ENCODE measurements at places on chromosomes 12 and 14.

DNA sequence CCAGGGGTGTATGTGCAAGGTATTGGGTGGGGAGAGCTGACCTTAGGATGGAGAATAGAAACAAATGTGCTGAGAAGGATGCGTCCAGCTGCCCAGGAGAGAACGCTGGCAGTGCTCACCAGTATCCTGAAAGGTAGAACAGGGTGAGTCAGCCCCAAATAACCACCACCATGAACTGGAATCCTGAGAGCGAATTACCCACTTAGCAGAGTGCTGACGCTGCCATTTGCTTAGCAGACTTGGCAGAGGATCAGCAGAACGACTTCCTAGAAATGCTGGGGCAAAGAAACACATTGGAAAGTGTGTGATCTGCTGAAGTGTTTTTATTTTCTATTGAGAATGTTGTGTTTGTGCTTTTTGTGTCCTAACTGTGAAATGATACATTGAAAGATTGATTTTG lies 213.6 kb downstream of the ADGRD1 start:
- DNase-seq = peak; percentile 55

- DNase-seq = no peak
Measured at GRCh38 chr14:36976571-36977023, 195.8 kb downstream of the SLC25A21 start.

DNA sequence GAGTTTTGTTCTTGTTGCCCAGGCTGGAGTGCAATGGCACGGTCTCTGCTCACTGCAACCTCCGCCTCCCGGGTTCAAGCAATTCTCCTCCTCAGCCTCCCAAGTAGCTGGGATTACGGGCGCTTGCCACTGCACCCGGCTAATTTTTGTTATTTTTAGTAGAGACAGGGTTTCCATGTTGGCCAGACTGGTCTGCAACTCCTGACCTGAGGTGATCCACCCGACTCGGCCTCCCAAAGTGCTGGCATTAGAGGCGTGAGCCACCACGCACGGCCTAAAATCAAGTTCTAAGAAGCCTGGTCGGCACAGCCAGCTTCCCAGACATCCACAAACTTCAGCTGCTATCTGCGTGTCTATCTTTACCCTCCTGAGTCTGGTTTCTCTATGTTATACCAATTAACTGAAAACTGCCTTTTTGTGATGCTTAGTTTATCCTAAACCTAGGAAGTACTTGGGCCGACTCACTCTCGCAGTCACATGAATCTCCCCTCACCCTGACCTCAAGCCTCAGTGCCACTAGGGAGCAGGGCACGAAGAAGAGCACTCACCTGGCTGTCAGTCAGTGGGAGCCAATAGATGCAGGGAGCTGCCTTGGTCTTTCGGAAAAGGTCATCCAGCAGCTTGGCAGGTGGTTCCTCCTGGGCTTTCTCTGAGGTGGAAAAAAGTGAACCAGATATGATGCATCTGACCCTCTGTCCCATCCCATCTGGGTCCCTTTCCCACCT lies 3.4 kb upstream of the CDH24 start:
- no peak for DNase-seq

GRCh38 chr14:54209511-54210250 lies 187.1 kb upstream of the CDKN3 start:
- DNase-seq = peak; percentile 62

DNA sequence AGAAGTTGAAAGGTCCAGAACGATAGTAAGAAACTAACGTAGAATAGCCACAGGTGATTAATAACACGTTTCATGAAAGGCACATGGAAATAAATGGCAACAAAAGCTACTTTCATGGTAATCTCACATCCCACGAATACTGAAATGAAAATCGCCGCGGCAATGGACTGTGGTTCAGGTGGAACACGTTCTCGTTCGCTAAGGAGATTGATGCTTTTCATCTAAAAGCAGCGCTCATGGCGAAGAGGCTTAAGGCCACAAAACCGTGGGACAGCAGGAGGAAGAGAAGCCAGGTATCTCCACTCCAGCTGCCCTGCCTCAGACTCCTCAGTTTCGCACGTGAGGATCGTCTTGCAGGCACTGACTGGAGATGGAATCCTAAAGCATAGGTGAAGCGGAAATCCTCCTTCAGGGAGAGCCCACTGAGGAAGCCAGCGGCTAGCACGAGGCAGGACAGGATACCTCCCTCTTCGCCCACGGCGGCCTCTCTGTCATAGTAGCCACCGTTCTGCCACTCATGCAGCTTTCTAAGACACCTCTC lies 696 bp upstream of the GPHN start:
- no peak for DNase-seq

DNA sequence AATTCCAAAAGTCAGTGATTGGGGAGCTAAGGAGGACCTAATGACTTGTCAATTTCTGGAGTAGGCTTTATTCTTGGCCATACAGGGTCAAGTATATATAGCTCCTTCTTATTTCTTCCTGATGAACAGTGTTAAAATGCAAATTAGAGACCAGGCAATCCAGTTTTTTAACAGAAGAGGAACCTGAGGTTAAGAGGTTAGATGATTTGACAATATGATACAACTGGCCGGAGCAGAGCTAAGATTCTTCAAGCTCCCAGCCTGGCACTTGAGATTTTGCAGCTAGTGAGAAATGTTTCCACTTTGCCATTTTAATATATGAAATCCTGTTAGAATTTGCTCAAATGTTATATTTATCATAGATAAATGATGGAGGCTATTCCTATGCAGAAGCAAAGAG lies 204.0 kb downstream of the SSPN start:
- no peak for DNase-seq
